NCI-H1417 (cell line): ENCODE measurements at places on chromosomes 12 and 14.

DNA sequence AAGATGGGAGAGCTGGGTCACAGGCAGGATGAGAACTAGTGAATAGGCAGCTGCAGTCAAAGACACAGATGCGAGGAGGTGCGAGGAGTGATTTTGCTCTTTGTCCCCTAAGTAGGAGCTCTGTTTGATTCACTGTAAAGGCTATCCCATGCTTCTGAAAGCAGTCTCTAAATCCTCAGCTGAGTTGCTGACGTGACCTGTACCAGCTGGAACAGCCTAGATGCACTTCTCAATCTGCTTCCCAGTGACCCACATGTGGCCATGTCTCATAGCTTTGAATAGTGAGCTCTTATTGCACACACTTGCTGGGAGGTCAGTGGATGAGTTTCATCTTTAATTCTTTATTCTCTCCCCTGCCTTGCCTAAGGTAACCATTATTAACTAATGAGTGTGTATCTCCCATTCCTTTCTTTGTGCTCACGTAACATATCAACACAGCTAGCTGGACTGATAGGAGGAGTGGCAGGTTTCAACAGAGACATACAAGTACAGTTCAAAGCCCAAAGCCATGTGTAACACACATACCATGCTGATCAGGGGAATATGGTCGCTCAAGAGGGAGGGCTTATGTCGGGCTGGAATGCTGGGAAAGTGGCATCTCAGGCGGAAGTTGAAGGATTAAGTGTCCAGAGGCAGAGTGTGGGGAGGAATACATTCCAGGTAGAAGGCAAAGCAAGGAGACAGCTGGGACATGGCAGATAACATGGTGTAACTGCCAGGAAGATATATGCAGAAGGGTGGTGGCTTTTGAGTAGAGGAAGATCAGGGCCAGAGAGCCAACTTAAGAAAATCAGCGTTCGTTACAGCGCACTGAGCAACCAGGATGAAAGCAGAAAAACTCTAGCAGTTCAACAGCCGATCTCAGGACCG is 15.4 kb upstream of the YY1 start:
- DNase-seq, result no peak

DNA sequence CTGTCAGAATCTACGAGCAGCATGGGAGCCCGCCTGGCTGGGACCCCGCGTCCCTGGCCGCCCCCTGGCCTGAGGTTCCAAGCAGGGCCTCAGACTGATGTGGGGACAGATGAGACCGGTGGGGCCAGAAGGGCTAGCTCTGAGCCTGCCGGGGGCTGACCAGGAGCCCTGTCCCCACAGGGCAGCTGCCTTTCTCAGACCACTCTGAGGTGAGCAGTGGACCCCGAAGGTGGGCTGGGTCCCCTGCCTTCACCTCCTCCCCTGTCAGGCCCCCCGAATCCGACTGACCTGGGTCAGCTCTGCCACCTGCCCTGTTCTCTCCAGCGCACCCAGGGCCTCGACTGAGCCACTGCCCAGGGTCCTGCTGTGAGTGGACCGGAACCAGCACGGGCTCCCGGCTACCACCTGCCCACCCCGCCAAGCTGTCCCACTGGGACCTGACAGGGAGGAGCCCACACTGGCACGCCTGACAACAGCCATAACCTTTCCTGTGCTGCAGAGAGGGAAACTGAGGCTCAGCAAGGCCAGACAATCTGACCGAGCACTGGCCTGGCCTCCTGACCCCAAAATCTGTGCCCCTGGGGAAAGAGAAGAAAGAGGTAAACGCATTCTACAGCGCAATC is 29.7 kb upstream of the TMEM179 start:
- no peak for DNase-seq

DNA sequence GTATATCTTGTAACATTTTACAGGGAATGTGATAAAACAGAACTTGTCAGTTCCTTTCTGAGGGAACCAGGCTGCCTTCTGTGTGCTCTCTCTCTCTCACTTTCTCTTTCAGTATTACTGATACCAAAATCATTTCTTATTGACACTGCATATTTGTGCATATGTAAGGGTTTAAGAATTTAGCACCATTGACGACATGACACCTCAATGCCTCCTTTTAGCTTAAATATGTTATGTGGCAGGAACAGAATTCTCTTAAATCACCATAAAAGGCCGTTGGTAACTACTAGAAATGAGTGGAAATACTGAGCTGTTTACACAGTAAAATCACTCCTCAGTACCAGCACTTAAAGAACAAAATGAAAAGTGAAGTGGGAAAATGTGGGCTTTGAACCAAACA is 457.7 kb upstream of the SYT1 start:
- DNase-seq, result no peak

DNA sequence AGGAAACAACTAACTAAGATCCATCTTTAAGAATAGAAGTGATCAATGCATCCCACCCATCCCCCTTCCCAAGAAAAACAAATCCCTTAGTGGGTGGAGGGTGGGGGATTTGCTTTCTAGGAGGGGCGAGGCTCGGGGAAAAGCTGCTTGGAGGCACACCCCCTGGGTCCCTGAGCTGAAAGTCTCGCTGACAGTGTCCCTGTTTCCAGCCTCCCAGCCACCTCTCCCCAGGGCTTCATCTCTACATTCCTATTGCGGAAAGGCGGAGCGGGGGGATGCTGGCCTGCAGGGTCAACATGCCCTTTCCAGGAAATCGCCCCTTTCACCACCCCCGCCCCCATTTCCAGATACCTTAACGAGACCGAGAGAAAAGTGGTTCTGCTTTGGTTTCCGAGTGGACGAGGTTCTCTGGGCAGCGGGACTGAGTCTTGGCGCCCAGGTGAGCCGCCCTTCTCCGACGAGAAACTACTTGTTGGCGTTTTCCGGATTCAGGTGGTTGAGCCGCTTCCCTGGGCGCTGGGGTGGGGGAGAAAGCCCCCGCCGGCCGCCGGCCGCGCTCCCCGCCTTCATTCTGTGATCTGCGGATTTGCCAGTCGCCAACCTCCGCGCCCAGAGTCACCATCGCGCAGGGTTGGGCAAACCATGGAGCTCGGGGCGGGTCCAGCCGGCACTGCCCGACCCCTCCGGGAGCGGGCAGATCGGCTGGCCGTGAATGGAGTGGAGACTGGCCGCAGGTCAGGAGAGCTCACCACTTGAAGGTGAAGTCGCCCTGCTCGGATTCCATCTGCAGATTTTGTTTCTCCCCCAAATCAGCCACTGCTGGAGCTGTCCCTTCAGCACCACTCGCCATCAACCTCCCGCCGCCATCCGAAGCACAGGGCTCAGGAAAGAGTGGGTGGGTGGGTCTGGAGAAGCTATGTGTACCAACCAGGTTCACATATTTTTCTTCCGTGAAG is 505 bp downstream of the KCNC2 start:
- DNase-seq, result peak; percentile 95

DNA sequence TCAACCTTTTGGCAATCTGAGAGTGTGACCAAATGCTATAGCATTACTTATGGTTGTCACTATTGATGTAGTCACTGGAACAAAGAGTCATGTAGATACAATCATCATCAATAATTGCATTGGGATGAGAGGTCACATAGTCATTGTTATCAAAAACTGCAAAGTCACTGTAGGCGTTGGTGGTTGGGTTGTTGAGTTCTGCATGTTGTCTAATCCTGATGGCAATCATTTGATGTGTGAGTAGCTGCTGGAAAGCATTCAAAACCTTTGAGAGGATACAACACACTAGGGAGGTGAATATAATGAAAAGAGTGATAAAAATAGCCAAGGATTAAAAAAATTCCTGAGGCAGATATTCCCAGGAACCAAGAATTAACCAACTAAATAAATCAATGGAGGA is 214.7 kb upstream of the SYT10 start:
- DNase-seq, result no peak

DNA sequence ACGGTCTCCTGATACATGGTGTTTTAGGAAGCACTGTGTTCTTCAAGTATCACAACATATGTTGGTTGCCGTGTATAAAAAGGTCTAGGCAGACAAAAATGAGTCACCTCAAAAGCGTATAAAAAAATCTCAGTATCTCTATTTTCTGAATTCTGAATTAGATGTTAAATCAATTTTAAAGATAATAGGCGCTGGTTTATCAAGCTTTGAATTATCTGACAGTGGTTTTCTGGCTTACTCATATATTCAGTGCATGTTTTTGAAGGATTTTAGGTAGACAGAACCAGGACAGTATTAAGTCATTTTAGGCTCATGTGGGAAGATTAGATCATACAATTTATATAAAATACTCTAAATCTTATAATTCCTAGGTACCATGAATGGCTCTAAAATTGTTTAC is 110.8 kb downstream of the TMTC2 start:
- no peak for DNase-seq

GRCh38 chr12:2094597-2094996 is 41.8 kb downstream of the CACNA1C start:
- no peak for DNase-seq

GRCh38 chr12:126974779-126975178 is 1292.2 kb upstream of the TMEM132C start:
- DNase-seq, result no peak

GRCh38 chr14:96589577-96589976 is 87.4 kb downstream of the PAPOLA start:
- DNase-seq, result no peak

- DNase-seq, result no peak
These were observed 1182.7 kb downstream of the AACS start for GRCh38 chr12:126247936-126248335.

GRCh38 chr14:36503771-36504741 is 16.0 kb downstream of the NKX2-1 start:
- peak; percentile 63 for DNase-seq

- no peak for DNase-seq
These were observed 1.1 kb downstream of the NAP1L1 start for GRCh38 chr12:76083246-76083903.

- DNase-seq, result peak; percentile 57
These were observed 158.0 kb downstream of the RIMBP2 start for GRCh38 chr12:130557886-130558765.

GRCh38 chr12:3655328-3655900 is 97.5 kb downstream of the CRACR2A start:
- DNase-seq, result peak; percentile 61

DNA sequence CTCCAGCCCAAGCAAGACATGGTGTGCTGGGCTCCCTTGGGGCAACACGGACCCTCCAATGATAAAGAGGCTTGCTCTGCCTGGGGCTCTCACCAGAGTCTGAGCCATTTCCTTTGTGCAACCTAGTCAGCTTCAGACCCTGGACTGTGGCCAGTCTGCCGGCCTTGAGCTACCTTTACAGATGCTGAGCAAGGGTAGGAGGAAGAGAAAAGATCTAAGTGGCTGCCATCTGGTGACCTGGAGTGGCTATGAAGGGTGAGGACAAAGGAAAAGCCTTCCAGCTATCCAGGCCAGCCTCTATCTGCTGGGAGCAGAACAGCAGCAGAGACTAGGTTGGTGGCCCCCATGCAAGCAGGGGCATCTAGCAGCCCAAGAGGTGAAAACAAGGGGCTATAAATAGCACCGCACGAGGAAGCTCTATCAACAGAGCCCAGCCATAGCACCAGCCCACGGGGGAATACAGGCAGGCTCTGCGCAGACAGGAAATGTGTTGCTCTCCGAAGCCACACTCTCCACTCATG is 230.1 kb downstream of the FOXN3 start:
- no peak for DNase-seq

DNA sequence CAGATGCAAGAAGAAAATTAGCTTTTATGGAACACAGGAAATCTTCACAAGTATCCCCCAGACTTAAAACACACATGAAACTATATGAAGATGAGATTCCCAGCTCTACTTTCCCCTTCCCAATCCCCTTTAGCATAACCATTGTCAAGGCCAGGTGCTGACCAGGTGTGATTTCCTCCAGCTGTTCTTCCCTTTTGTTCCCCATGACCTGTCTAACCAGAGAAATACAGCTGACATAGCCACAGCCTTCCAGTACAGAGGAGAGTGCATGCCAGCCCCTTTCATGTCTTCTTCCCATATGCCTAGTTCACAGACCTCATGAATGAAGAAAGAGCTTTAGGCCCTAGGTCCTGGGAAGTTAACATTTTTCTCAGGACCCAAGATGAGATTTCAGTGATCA is 43.5 kb upstream of the FKBP4 start:
- no peak for DNase-seq

GRCh38 chr14:68757618-68758081 is 35.2 kb downstream of the ZFP36L1 start:
- DNase-seq, result no peak

DNA sequence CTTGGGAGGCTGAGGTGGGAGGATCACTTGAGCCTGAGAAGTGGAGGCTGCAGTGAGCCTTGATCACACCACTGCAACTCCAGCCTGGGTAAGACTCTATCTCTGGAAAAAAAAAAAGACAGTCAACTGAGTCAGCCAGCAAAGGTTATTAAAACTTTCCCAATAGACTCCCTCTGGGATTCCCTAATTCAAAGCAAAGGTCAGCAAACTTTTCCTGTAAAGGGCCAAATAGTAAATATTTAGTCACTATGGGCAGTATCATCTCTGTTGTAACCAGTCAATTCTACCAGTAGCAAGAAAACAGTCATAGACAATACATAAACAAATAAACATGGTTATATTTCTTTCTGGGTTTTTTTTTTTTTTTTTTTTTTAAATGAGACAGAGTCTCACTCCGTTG is 122.5 kb downstream of the IPO8 start:
- no peak for DNase-seq

DNA sequence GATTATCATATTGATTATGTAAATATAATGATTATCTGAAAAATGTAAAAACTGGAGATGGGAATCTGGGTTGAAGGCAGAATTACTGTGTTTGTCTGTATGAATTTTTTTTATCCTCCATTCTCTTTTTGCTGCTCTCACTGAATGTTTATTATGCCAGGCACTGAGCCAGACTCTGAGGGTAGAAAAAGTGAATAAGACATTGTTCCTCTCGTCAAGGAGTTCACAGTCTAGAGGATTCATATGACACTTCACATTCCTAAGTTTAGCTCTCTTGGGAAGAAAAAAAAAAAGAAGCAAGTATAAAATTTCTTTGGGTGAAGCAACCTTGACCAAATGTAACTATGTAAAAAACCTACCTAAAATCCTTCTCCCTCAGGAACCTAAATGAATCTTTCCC is 120.9 kb upstream of the LMO3 start:
- DNase-seq, result no peak

DNA sequence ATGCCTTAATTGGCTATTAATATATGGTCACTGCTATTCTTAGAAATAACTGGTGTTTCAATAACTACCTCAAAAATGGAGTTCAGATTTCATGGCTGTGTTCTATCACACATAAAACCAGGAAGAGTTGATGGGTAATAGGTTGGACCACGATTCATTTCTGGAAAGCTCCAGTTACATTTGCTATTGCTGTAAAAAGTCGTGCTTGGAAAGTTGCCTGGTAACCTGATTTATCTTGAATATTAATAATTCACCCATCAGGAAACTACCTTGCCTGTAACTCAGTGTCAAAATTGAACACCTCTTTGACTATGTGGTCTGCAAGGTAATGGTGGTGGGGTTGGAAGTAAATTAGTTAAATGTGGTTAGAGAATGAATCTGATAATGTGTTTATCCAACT is 104.7 kb upstream of the IFNG-AS1 start:
- no peak for DNase-seq

GRCh38 chr12:104763168-104763805 is 194.8 kb downstream of the SLC41A2 start:
- no peak for DNase-seq
